ENCODE measurements at places on chromosomes 16 and 17.

GRCh38 chr16:11783319-11784037, 13.6 kb downstream of the ZC3H7A start:
- DNase-seq = peak; percentile 52

- no peak for DNase-seq
These were observed 5.7 kb downstream of the SULT1A1 start for GRCh38 chr16:28604186-28604565.

- DNase-seq = no peak
These were observed 20.1 kb downstream of the COX11 start for GRCh38 chr17:54948380-54948779.

GRCh38 chr17:77146882-77147281, 6.1 kb downstream of the SEC14L1 start:
- DNase-seq = no peak

GRCh38 chr17:74833501-74834377, 25.9 kb downstream of the GRIN2C start:
- peak; percentile 44 for DNase-seq

GRCh38 chr17:81091774-81092517, 57.0 kb downstream of the BAIAP2 start:
- DNase-seq = no peak

GRCh38 chr17:71398800-71399219, 722.0 kb upstream of the SOX9 start:
- no peak for DNase-seq

DNA sequence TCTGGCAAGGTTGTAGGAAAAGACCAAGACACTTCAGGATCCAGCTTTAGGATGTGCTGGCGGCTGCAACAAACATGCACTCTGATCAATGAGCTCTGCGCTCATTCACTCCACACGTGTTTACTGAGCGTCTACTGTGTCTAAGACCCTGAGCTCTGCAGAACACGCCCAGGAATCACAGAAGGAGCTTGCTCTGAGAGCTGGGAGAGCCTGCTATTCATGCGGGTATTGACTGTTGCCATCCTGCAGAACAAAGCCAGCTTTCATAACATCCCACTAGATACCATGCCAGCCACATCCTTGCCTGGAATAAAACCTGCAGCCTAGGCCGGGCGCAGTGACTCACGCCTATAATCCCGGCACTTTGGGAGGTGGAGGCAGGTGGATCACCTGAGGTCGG, 44.1 kb downstream of the NXN start:
- DNase-seq = no peak

DNA sequence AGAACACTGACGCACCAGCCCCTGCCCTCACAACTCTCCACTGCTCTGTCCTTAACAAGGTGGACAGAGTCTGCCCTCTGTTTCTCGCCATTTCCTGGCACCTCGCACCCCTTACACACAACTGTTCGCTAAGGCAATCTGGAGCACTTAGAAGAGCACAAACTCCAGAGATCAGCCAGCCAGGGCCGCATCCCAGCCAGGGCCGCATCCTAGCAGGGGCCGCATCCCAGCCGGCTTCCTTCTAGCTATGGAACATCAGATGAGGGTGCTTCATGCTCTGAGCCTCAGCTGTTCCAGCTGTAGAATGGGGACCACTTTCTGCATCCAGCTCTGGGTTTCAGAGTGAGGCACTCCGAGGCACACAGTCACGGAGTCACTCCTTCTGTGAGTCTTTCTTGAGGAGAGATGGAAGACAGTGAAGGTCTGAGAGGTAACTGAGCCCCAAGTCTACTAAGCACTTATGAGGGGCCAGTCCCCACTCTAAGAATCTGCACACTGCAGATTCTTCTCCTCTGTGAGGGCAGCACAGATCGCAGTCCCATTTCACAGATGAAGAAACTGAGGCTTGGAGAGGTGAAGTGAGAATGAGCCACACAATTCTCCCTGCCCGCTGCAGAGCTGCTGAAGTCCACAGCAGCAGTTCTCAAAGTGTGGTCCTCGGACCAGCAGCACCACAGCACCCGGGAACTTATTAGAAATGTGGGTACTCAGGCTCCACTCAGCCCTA, 20.9 kb downstream of the COTL1 start:
- DNase-seq = no peak

GRCh38 chr16:66484453-66485213, 57.5 kb downstream of the BEAN1 start:
- DNase-seq = no peak

DNA sequence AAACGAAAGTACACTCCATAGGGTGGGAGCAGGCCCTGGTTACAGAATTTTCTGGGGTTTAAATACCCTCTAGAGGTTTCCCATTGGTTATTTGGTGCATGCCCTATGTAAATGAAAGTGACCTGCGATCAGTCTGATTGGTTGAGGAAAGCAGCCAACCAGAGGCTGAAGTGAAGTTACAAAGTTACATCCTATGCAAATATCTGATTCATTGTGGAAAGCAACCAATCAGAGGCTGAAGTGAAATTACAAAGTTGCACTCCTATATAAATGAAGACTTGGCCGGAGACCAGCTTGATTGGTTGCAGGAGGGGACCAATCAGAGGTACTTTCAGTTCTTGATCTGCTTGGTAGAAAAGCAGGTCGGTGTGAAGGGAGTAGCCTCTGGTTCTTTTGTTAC, 24.4 kb downstream of the NAA60 start:
- no peak for DNase-seq

DNA sequence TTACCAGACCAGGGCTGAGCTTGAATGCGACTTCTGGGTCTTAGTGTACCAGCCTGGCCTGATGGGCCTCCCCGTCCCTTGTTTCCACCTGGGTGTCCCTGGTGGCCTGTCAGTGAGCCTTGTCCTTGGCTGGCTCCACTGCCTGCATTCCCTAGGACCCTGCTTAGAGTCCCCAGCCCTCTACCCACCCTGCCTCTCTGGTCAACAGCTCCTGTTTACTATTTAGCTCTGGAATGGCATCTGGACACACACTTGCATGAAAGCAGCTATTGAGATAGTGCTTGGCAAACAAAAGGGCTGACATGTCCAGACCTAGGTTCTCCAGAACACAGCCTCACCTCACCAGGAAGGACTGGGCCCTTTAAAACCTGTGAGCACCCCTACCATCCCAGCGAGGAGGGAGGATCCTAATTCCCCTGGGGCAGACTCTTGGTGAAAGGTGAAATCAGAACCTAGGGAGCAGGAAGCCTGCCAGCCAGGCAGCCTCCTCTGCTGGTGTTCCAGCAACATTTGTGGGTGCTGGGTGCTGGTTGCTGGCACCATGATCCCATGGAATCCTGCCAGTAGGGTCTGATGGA, 38.8 kb downstream of the RAI1 start:
- DNase-seq = no peak

- no peak for DNase-seq
These were observed 82.8 kb upstream of the GNG13 start for GRCh38 chr16:883340-883739.

GRCh38 chr16:9112166-9112843, 20.9 kb downstream of the HAPSTR1 start:
- DNase-seq = no peak

GRCh38 chr16:88479793-88480760, 27.0 kb downstream of the ZFPM1 start:
- peak; percentile 48 for DNase-seq

Measured in CD4-positive, alpha-beta T cell treated with Interleukin-1 beta for 1 hour (primary cell).